ENCODE measurements at places on chromosomes 5 and 9.
A peak's percentile ranks its signal among the peaks of the same experiment; 100 is the strongest.

DNA sequence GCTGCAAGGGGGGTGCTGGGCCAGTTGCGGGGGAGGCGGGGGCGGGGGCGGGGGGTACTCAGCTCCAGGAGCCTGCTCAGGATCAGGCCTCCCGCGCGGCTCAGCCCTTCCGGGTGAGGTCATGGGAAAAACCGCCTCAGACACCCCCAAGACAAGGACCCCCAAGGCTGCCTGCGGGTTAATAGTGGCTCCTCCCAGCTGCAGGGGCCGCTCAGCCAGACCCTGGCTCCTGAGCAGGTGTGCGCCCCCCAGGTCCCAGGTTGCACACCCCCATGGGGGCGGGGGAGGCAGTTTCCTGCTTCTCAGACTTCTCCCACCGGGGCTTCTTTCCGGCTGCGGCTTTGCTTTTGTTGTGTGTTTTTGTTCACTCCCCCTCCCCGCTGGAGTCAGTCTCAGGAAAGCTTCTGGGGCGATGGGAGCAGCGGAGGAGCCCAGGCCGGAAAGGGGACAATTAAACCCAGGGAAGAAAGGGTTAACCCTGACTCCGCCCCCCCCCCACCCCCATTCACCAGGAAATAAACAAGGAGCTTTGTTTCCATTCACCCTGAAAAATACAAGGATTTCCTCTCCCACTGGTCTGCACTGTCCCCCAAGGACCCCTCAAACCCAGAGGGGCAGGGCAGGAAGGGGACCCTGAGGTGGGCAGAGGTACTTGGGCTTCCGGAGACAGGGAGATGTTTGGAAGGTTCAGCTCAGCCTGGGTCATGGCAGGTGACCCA lies 42.3 kb upstream of the NOTCH1 start:
- DNase-seq: no peak

- DNase-seq: no peak
Measured at GRCh38 chr5:111138096-111138495, 45.9 kb downstream of the WDR36 start.

- DNase-seq: no peak
Measured at GRCh38 chr5:172722327-172722815, 48.6 kb downstream of the DUSP1 start.

- DNase-seq: no peak
Measured at GRCh38 chr9:5510360-5510931, at the start of gene PDCD1LG2. Gene PDCD1LG2, plus strand, starts transcription at chr9:5510531. Its CDS starts 12,016 bp downstream, at chr9:5522547.

- DNase-seq: no peak
Measured at GRCh38 chr5:58737671-58738070, 154.8 kb downstream of the RAB3C start.

DNA sequence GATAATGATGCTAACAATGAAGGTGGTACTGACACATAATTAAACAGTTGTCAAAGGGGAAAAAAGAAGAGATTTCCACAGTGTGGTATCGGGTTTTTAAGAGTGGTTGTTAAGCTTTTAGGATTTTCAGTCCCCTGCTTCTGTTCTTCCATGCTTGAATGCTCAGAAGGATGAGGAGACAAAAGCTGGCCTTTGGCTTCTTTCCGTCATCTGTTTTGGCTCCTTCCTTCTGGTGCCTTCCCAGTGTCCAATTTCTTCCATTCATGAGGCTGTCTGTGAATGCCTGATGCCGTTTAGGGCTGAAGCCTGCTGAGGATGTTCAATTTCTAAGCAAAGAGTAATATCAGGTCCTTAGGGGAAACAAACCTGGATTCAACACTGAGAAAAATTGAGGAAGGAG lies 179.6 kb upstream of the GLRA1 start:
- no peak for DNase-seq

DNA sequence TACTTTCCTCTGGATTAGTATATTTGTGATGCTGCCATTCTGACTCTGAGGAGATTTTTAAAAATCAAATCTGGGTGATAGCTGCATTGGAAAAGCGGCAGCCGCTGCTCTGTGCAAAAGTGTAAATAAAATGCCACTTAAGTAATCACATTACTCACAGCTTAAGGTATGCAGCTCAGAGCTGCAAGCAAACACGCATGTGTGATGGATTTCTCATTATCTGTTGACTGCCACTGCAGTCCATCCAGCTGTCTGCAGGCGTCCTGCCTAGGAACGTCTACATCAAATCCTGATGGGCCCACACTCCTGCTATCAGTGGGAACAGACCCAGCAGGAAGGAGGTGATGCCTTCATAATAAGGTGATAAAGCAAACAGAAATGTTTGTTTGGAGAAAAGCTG lies 216.9 kb downstream of the SPOCK1 start:
- no peak for DNase-seq

GRCh38 chr9:5112109-5112592 lies 73.3 kb downstream of the INSL6 start:
- no peak for DNase-seq

DNA sequence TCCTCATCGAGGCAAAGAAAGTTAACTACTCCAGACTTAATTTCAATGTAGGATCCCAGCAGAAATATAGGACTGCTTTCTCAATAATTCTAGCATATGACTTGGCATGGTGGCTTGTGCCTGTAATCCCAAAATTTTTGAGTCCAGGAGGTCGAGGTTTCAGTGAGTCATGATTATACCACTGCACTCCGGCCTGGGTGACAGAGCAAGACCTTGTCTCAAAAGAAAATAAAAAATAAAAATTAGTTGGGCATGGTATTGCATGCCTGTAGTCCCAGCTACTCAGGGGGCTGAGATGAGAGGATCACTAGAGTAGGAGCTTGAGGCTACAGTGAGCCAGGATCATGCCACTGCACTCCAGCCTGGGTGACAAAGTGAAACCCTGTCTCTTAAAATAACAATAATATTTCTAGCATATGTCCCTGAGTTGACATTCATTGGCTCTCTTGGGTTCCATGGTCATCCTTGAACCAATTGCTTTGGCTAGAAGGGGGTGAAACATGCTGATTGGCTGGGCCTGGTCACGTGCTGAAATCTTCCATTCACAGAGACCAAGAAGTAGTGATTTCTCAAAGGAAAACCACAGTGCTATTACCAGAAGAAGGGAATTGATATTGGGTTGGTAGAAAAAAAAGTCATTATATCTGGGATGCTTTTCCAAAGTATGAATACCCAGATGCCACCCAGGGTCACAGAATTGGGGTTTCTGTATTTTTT lies 31.6 kb upstream of the GARNL3 start:
- DNase-seq: no peak

DNA sequence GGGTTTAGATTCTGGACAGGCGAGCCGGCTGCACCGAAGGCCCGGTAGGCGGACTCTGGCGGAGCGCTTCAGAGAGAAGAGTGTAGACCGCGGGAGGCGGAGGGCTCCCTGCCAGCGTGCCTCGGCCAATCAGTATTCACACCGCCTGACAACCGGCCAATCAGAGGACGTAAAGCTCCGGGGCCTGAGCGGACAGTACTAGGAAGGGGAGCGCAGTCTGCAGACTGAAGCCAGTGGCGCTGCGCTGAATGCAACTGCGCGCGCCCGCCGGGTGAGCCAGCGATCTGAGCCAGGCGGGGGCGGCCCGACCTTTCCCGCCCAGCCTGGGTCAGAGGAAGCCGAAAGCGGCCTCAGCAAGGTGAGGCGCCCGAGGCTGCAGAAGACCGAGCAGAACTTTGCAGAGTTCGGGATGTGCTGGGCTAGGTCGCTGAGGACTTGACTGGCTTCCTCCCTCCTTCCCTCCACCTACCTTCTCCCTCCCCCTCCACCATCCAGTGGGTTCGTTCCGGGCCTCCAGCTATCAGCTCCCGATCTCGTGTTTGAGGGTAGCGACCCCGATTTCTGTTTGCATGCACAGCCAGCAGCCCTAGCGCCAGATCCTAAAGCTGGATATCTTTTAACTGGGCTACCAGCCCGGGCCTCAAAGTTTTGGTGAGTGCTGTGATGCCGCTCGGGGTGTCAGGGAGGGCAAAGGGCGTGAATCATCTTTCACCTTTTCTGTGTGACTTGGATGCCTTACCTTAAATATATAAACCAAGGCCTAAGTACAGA lies at the start of gene DMRT2:
DMRT2 (plus strand) TSS at position 233 of the 771 bp plus-strand sequence. CDS start 1,257 bp downstream, outside the sequence.
- peak; percentile 94 for DNase-seq
